CD4-positive, alpha-beta T cell (primary cell): ENCODE measurements at places on chromosomes 6 and 20. TPM values are rescaled to one million over a fixed set of nuclear protein-coding genes. Genes with fewer than 3 reads are reported as not detected.

- DNase-seq = no peak
- peaks cover 50% of the 10 kb centered on the region for H3K36me3 ChIP-seq
- H3K27me3 ChIP-seq = no peaks in the 10 kb centered on the region
- H3K4me1 ChIP-seq = peaks cover 33% of the 10 kb centered on the region
Measured at GRCh38 chr6:43683708-43684455, 3.7 kb downstream of the MRPS18A start.

GRCh38 chr6:170177772-170178560 is 112.9 kb downstream of the DLL1 start:
- peaks cover 5% of the 10 kb centered on the region for H3K4me1 ChIP-seq
- no peak overlapping the region for H3K27ac ChIP-seq
- H3K36me3 ChIP-seq = no peaks in the 10 kb centered on the region
- no peak overlapping the region for H3K4me3 ChIP-seq
- DNase-seq = no peak
- peaks cover 2% of the 10 kb centered on the region for H3K27me3 ChIP-seq

DNA sequence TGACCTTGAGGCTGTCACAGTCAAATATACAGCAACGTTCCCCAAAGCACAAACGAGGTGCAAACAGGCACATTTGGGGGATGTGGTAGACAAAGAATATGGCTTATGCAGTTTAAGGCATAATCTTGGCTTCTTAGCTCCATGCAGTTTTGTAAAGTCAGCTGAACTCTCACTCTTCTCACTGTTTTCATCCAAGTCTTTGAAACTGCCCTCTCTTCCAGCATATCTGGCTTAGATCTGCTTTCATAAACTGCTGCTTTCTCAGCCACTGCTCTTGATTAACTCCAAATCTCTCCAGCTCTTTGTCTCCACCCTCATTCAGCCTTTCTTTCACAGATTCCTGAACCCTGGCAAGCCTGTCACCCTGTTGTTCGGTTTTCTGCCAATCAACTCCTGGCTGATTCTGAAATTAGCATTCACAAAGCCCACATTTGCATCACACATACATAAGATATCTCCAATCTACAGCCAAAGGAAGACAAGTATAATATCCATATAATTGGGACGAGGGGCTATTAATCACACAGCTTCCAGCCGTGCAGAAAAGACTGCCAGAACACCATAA is 301.1 kb upstream of the RNF217 start:
- DNase-seq = no peak
- H3K27ac ChIP-seq = no peak overlapping the region
- no peak overlapping the region for H3K4me3 ChIP-seq
- no peaks in the 10 kb centered on the region for H3K27me3 ChIP-seq
- H3K4me1 ChIP-seq = no peaks in the 10 kb centered on the region
- no peaks in the 10 kb centered on the region for H3K36me3 ChIP-seq

DNA sequence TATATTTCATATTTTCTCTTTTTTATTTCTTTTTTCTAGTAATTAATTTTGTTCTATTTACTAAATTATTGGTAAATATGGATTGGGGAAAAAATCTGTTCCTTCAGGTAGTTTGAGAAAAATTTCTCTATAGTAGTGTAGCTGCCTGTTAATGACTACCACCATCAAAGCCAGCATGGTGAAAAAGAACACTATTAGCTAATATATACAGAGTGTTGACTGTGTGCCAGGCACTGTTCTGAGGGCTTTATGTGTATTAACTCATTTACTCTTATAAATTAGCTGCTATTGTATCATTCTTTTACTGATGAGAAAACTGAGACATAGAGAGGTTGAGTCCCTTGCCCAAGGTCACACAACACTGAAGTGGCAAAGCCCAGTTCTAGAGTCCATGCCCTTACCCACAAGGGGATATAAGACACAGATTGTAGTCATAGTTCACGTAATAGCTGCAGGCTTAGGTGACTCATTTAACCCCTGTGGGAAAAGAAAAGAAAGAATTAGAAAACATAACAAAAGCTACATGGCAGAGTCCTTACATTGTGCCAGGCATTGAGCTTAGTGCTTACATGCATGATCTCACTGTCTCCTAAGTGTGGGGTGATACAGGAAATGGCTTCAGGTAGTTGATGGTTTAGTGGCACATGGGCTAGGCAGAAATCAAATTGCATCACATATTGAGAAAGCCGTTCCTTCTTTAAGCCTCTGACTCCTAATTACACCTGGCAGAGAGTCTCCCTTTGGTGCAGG is 12.2 kb upstream of the AKIRIN2 start:
- H3K27ac ChIP-seq = no peak overlapping the region
- DNase-seq = no peak
- peaks cover 7% of the 10 kb centered on the region for H3K4me1 ChIP-seq
- H3K27me3 ChIP-seq = no peaks in the 10 kb centered on the region
- H3K4me3 ChIP-seq = no peak overlapping the region
- no peaks in the 10 kb centered on the region for H3K36me3 ChIP-seq

IL22RA2 gene
- total RNA-seq = not detected

GRCh38 chr6:121443971-121444541 is 8.6 kb downstream of the GJA1 start:
- no peak overlapping the region for H3K4me3 ChIP-seq
- H3K27me3 ChIP-seq = peaks cover 3% of the 10 kb centered on the region
- no peaks in the 10 kb centered on the region for H3K4me1 ChIP-seq

DNA sequence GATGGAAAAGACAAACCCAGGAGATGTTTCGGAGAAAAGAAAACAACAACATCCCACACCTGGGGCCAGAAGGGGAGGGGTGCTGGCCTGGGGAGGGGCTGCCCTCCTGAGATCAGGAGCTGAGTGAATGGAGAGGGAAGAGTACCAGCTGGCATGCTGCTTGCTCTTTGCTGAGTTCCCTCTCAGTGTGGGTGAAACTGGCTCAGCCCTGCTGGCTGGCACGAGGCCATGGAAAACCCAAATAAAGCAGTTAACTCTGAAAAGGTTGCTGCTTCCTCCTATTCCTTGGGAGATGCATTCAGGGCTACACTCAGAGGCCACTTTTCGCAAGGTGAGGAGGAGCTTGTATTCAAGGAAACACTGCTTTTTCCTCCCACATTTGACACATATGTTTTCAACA is 8.0 kb upstream of the KCNK16 start:
- no peak for DNase-seq
- no peak overlapping the region for H3K4me3 ChIP-seq
- no peaks in the 10 kb centered on the region for H3K36me3 ChIP-seq
- H3K27ac ChIP-seq = no peak overlapping the region

GRCh38 chr6:17178326-17178725 is 76.5 kb downstream of the STMND1 start:
- H3K27ac ChIP-seq = no peak overlapping the region
- H3K4me1 ChIP-seq = no peaks in the 10 kb centered on the region
- no peak overlapping the region for H3K4me3 ChIP-seq
- DNase-seq = no peak
- no peaks in the 10 kb centered on the region for H3K27me3 ChIP-seq

DNA sequence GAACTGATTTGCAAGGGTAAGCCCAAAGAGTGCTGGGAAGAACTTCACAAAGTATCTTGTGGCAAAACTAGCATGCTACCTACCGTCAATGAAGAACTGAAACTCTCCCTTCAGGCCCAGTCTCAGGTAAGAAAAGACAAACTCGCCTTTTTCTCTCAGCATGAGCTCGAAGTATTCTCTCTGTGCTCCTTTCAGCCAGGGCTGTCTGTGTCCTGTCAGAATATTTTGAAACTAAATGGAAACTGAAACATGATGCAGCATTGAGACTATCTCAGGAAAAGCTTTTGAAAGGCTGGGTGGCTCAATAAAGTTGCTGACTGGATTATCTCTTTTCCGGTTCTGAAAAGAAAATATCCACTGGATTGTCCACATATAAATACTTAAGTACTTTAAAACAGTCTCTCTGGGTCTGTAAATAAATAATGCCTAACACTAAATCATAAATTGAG is 696 bp downstream of the CALHM5 start:
- H3K36me3 ChIP-seq = no peaks in the 10 kb centered on the region
- H3K27me3 ChIP-seq = no peaks in the 10 kb centered on the region
- no peak overlapping the region for H3K4me3 ChIP-seq
- H3K27ac ChIP-seq = no peak overlapping the region
- no peak for DNase-seq

MCHR2 gene
- not detected for total RNA-seq

DNA sequence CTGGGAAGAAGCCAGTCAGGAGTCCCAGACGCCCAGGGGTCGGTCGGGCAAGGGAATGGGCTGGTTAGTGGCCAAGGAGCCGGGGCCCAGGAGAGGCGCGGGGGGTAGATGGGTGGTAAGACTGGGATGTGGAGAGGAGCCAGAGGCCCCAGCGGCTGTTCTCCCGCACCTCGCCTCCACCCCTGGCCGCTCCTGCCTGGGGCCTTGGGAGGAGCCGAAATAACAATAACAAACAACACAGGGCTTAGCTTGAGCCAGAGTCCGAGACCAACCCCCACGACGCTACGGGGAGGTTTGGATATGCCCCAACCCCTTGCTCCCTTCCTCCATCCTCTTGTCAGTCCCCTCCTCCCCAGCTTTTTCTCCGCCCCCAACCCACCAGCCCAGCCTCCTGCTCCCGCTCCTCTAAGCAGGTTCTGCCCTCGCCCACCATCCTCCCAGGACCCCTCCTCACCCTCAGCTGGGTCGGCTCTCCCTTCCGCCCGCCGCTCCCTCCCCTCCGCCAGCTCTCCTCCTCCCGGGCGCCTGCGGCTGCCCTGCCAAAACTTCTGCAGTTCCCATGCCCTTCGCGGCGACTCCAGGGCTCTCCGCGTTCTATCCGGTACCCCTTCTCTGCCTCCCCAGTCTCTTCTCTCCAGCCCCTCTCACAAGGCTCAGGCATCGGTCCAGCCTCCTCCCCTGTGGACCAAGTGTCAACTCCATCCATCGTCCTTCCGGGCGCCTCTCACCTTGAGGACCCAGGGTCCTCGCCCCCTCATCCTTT is 1.1 kb downstream of the RNF39 start:
- no peak overlapping the region for H3K27ac ChIP-seq
- no peak for DNase-seq
- peaks cover 11% of the 10 kb centered on the region for H3K36me3 ChIP-seq
- peak overlapping the region; percentile 42 for H3K4me3 ChIP-seq
- H3K4me1 ChIP-seq = peaks cover 52% of the 10 kb centered on the region

- no peaks in the 10 kb centered on the region for H3K36me3 ChIP-seq
- no peak for DNase-seq
- H3K4me3 ChIP-seq = no peak overlapping the region
- no peak overlapping the region for H3K27ac ChIP-seq
- peaks cover 12% of the 10 kb centered on the region for H3K4me1 ChIP-seq
Measured at GRCh38 chr6:152189736-152190135, 382.3 kb downstream of the ESR1 start.

DNA sequence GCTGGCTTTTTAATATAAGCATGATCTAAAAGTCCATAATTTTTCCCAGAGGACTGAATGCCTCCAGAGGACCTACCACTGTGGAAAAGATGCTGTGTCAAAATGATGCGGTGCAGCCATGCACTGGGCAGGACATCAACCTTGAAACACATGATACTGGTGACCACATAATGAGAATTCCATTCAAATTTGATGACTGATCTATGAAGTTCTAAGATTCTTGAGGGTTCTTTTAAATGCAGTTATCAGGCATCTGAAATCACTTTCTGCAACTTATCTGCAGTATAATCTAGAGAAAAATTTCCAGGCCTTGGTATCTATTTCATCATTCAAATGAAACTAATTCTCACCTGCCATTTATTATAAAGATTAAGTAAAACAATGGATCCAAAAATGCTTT is 15.0 kb upstream of the MARCKS start:
- no peaks in the 10 kb centered on the region for H3K4me1 ChIP-seq
- no peaks in the 10 kb centered on the region for H3K36me3 ChIP-seq
- no peak overlapping the region for H3K27ac ChIP-seq
- H3K27me3 ChIP-seq = peaks cover 12% of the 10 kb centered on the region
- no peak for DNase-seq

DNA sequence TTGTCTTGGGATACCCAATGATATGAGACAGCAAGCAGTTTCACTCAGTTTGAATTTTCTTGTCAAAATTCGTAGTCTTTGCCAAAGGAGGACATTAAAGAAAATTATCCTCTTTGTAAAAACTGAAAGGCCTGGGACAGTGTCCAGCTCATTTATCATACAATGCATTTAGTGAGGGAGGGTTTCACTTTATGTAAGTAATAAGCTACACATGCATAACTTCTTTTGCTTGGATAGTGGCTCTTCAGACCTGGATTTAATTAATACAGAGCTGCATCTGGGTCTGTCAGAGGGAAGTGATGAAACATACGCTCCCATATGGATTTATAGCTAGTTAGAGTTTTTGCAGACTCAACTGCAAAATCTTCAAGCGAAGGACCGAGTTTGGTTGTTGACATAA is 175.6 kb downstream of the PHACTR1 start:
- peaks cover 2% of the 10 kb centered on the region for H3K4me1 ChIP-seq
- DNase-seq = no peak
- H3K36me3 ChIP-seq = no peaks in the 10 kb centered on the region
- no peak overlapping the region for H3K27ac ChIP-seq
- peaks cover under 1% of the 10 kb centered on the region for H3K27me3 ChIP-seq
- no peak overlapping the region for H3K4me3 ChIP-seq

TUBB2B gene
- not detected for total RNA-seq

GRCh38 chr6:86943819-86944407 is 6.6 kb downstream of the HTR1E start:
- no peak overlapping the region for H3K27ac ChIP-seq
- H3K4me1 ChIP-seq = no peaks in the 10 kb centered on the region
- peaks cover 3% of the 10 kb centered on the region for H3K27me3 ChIP-seq
- H3K36me3 ChIP-seq = no peaks in the 10 kb centered on the region

CCN2 gene
- total RNA-seq = not detected

NXT1 gene
- 57.1 TPM for total RNA-seq

GRCh38 chr20:36248836-36249235 is 12.6 kb downstream of the AAR2 start:
- H3K4me1 ChIP-seq = no peaks in the 10 kb centered on the region
- H3K27ac ChIP-seq = no peak overlapping the region
- no peaks in the 10 kb centered on the region for H3K27me3 ChIP-seq
- no peak for DNase-seq

GRCh38 chr20:44056010-44056698 is 130.8 kb downstream of the JPH2 start:
- peaks cover 12% of the 10 kb centered on the region for H3K4me1 ChIP-seq
- H3K4me3 ChIP-seq = no peak overlapping the region
- H3K27me3 ChIP-seq = no peaks in the 10 kb centered on the region
- no peaks in the 10 kb centered on the region for H3K36me3 ChIP-seq
- peak; percentile 53 for DNase-seq

SPATA25 gene
- 0.49 TPM for total RNA-seq

DNA sequence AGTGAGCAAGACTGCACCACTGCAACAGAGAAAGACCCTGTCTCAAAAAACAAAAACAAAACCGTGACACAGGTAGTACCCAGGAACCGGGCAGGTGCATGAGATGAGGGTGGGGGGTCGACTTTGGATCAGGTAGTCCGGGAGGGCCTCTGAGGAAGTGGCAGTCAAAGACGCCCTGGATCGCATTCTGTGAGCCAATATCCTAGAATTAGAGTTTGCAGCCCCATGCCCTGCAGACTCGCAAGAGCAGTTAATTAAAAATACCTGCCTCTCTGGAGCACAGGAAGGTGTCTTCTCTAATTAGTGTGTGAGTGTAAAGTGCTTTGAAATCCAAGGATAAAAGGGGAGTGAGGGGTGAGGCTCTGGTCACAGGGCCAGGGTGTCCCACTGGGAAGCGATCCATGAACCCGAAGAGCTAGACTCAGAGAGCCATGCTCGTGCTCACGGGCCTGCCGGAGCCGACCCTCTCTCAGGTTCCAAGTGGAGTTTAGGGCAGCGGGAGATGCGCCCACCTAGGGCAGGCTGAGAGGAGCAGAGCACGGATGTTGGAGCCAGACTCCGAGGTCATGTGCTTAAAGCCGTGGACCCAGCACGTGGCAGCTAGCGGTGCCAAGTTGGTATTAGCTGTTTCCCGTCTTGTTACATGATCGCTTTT is 74.7 kb upstream of the PTPN1 start:
- no peaks in the 10 kb centered on the region for H3K36me3 ChIP-seq
- no peaks in the 10 kb centered on the region for H3K4me1 ChIP-seq
- DNase-seq = no peak
- no peak overlapping the region for H3K4me3 ChIP-seq
- no peak overlapping the region for H3K27ac ChIP-seq
